T47D (cell line): ENCODE measurements at places on chromosomes 6 and 20.

GRCh38 chr6:19892260-19892659 lies 55.1 kb downstream of the ID4 start:
- DNase-seq, result peak; percentile 96

DNA sequence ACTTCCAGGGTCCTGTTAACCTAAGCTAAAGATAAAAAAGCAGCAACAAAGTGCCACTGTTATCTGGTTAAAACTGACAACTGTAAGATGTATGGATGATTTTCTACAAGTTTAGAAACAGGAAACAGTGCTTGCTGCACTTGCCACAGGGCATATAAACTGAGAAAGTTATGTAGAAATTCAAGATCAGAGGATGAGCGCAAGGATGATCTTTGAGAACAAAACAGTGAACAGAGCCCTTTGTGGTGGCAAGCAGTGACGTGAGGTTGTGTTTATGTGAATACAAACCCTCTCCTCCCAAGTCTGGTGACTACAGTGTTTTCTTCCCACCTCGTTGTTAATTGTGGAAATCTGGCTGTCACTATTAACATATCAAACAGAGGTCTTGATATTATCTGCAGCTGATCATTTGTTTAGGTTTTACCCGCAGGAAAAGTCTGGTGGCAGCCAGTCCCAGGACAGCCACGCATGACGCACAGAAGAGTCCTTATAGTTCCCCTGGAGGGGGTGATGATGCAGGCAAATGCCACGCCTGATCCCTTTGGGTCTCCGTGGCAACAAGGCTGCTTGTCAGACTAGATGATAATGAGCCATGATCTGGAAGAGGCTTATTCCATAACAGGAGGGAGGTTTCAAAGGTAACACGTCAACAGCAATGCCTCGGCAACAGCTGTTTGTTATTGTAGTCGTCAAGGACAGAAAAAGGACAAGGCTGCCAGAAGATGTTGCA lies 43.1 kb upstream of the TNFAIP3 start:
- DNase-seq, result peak; percentile 9

DNA sequence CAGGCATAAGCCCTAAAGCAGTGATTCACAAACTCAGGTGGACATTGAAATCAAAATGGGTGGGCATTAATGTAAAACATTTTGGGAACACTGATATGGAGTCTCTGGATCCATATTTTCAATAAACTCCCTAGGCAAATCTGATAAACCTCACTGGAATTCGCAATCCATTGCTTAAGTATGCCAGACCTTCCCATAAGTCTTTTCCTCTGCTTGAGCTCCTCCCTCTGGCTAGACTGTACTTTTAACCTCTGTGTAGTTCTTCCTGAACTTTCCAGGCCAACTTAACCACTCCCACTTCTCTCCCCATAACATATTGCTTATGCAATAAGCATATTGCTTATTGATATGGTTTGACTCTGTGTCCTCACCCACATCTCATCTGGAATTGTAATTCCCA lies 629.7 kb upstream of the IMPG1 start:
- peak; percentile 38 for DNase-seq

GRCh38 chr20:53642196-53643030 lies 48.8 kb upstream of the ZNF217 start:
- DNase-seq, result peak; percentile 86

- peak; percentile 16 for DNase-seq
These were observed 648.7 kb upstream of the FLRT3 start for GRCh38 chr20:14986026-14986655.

- DNase-seq, result no peak
These were observed 152.1 kb downstream of the PLCB4 start for GRCh38 chr20:9220874-9221547.

DNA sequence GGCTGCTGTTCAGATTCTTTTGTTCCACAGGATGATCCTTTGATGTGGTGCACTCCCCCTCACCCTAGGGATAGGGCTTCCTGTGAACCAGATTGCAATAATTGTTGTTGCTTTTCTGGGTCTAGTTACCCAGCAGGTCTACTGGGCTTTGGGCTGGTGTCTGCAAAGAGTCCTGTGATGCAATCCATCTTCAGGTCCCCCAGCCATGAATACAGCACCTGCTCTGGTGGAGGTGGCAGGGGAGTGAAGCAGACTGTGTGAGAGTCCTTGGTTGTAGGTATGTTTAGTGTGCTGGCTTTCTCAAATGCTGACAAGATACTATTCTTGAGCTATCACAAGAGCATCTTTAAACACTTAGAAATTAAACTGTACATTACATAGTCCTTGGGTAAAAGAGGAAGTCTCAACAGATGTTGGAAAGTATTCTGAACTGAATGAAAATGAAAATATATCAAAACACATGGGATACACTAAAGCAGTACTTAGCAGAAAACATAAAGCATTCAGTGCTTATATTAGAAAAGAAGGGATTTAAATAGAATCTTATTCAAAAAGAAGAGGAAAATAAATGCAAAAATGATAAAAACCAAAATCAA lies 49.1 kb upstream of the CCR6 start:
- DNase-seq, result no peak

DNA sequence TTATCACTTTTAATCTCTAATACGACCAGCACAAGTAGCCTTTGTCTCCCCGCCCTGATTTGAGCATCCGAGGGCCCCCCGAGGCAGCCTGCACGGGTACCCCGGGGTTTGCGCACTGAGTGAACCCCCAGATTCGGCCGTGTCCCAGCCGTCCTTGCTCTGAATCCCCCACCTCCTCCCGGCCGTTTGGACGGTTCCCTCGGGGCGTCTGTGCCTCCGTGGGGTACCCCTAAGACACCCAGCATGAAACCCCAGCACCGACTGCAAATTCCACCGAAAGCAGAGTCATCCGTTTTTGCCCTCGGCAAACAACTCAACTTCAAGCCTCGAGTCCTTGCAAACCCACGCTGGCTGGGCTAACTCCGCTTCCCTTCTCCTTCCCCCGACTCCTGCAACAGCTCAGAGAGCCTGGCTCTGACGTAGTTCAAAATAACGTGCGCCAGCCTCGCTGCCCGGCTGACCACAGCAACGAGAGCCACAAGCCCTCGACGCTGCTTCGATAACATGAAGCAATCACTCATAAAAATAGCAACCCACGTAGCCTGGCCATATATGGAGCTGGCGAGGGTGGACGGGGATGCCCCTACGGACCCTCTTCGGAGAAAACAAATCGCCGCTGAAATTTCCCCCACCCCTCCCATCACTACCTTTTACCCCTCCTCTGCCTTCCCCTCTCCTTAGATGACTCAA lies 764 bp upstream of the SNAP25 start:
- no peak for DNase-seq

- peak; percentile 89 for DNase-seq
These were observed 1.1 kb downstream of the EDN1 start for GRCh38 chr6:12291071-12291838.

- no peak for DNase-seq
These were observed 64.7 kb downstream of the KCNS1 start for GRCh38 chr20:45036044-45036755.

DNA sequence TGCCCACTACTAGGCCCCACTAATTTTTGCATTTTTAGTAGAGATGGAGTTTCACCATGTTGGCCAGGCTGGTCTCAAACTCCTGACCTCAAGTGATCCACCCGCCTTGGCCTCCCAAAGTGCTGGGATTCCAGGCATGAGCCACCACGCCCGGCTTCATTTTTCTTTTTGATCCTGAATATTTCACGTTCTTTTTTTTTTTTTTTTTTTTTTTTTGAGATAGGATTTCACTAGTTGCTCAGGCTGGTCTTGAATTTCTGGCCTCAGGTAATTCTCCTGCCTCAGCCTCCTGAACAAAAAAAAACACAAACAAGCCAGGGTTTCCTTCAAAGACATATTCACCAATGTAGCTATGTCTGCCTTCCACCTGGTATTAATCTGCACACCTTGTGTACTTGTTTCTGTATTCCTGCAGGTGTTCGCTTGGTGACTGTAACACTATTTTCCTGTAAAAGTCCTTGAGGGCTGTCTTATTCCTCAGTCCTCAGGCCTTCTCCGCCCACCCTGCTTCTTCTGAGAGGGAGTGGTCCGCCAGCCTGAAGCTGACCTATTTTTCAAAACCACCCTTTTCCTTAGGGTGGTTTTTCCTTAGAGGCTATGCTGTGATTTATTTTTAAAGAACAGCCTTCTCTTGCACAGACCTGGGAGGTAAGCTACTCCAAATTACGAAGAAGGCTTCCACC lies 36.1 kb upstream of the PNRC1 start:
- DNase-seq, result no peak

- no peak for DNase-seq
These were observed 2.2 kb downstream of the SRC start for GRCh38 chr20:37347891-37348791.

- no peak for DNase-seq
These were observed 7.1 kb upstream of the TNFRSF6B start for GRCh38 chr20:63689046-63690002.

DNA sequence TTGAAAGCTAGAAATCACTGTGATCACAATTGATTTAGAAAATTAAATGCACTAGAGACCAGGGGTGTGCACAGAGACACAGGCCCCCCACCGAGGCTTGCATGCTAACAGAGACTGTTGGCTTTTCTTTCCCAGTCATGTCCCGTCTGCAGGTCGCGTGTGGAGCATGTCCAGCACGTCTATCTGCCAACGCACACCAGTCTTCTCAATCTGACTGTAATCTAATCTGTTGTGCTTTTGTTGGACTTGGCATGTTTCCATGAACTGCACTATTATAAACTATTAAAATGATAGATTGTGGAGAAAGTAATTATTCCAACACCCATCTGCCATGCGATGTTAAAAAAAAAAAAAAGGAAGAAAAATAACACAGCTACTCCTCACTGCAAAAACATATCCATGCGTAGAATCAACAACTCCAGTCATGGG lies 17.7 kb downstream of the MYLIP start:
- DNase-seq, result no peak

GRCh38 chr20:2521369-2522305 lies 12.9 kb upstream of the ZNF343 start:
- peak; percentile 39 for DNase-seq

- DNase-seq, result no peak
These were observed 7.9 kb downstream of the SUPT3H start for GRCh38 chr6:45369870-45370269.

- DNase-seq, result no peak
These were observed 68.4 kb downstream of the ARID1B start for GRCh38 chr6:156845454-156846155.

- DNase-seq, result no peak
These were observed at the start of gene SLC44A4 for GRCh38 chr6:31878726-31879125. Gene SLC44A4 (minus strand): TSS chr6:31878997. CDS start chr6:31878980, 17 bp downstream.

GRCh38 chr6:104413767-104414166 lies 446.0 kb downstream of the HACE1 start:
- no peak for DNase-seq

DNA sequence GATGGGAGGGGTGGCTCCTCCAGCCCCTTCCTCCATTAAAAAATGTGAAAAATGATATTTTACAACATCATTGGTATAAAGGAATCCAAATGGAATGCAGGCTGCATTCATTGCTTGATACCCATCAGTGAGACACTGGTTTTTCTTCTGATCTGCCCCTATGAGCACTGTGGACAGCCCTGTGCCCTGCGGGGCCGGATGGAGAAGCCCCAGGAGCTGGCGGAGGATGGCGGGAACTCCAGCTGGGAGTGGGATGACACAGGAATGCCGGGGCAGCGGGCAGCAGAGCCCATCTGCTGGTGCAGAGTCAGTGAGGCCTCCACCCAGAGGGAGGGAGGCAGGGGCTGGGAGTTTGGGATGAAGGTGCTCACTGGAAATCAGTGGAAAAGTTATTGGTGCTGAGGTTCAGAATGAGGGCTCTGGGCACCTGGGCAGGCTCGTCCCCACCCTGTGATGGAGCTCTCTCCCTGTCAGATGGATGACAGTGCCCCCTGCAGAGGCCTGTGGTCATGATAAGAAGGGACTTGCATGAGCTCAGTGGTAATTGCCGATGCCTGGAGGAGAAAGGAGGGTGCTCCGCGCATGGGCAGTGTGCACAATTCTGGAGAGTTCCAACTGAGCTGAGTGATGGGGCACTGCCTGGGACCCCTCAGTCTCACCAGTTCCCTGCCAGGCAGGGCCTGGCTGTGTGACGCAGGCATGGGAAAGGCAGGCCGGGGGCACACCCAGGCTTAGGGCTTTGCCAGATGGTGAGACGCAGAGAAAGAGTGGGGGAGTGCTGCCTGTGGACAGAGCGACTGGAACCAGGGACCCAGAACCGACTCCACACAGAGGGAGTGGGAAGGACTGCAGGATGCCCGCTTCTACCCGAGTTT lies 23.2 kb downstream of the CTCFL start:
- DNase-seq, result no peak

GRCh38 chr20:51661609-51662178 lies 106.5 kb downstream of the ATP9A start:
- DNase-seq, result no peak

GRCh38 chr6:159094444-159095252 lies 49.9 kb upstream of the TAGAP start:
- no peak for DNase-seq

GRCh38 chr6:166499350-166500163 lies 86.9 kb downstream of the RAMACL start:
- DNase-seq, result no peak

- DNase-seq, result peak; percentile 71
These were observed 13.6 kb upstream of the SLCO4A1 start for GRCh38 chr20:62628691-62629090.

DNA sequence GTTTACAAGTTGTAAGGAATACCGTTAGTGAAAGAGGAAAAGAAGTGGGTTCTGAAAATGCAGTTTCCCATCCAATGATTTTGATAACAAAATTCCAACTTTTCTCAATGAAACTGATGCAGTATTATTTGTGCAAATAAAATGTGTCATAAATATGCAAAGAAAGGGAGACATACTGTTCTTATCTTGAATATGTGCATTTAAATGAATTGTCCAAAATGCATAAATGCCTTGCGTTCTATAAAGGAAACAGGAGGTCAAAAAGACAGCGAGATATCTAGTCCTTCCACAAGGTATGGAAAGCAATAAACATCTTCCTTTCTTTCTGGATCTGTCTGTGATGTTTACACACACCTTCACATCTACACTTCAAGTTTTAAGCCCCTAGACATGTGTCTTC lies 54.6 kb upstream of the ISM1 start:
- no peak for DNase-seq

DNA sequence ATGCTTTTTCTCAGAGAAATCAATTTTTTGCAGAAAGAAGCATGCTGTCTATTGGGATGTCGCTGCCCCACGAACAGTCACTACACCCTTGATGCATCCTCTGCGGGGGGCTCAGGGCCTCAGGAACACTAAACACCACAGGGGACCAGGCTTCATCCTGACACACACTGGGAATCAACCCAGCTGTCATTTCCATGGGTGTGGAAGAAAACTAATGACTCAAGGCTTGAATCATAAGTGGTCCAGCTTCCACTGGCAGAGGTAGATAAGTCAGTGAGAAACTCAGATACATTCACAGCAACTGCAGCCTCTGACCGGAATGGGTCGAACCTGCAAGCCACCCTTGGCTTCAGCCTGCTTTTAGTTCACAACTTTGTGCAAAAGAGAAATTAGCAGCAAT lies 81.3 kb upstream of the SPTLC3 start:
- no peak for DNase-seq
